ENCODE measurements at places on chromosomes 7 and 10.

- no peak for DNase-seq
Measured at GRCh38 chr7:99126921-99127553, 16.9 kb downstream of the SMURF1 start.

- DNase-seq = no peak
Measured at GRCh38 chr7:102152672-102153598, 133.7 kb upstream of the SH2B2 start.

GRCh38 chr7:28882869-28883470 is 75.2 kb downstream of the TRIL start:
- DNase-seq = no peak

DNA sequence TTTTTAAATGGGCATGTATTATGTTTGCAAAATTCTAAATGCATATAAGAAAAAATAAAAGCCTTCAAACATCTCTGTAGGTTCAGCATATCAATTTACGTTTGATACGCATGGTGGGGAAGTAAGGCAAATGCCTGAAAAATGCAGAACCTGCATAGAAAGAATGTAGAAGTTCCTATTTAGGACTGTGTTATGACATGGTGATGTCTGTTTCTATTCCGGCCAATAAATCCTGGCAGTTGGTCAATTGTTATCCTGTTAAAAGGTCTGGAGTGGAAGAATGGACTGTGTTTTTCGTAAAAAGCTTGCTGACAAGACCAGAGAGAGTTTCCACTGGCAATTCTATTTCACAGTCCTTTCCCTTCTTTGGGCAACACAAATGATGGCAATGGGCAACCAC is 49.6 kb upstream of the CAV2 start:
- DNase-seq = no peak

DNA sequence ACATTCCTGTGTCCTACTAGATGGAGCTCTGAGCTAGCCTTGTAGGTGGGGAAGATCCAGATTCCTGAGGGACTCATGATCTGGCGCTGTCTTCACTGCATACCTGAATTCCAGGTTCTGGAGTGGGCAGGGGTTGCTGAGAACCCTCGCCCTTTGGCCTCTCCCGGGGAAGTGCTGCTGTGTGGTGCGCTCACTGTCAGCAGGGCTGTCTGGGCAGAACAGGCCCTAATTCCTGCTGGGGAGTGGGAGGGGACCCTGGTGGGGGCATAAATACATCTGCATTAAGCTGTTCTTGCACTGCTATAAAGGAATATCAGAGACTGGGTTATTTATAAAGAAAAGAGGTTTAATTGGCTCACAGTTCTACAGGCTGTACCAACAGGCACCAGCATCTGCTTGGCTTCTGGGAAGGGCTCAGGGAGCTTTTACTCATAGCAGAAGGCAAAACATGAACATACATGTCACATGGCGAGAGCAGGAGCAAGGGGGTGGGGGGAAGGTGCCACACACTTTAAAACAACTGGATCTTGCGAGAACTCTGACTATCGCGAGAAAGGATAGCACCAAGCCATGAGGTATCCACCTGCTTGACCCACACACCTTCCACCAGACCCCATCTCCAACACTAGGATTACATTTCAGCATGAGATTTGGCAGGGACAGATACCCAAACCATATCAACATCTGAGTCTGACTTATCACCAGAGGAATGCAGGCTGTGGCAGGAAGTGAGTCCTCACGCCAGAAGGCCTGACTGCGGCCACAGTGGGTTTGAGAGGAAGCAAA is 115.0 kb downstream of the ADCY1 start:
- no peak for DNase-seq
